ENCODE measurements at places on chromosomes 1 and 21.

- no peak for DNase-seq
These were observed 327.3 kb downstream of the SIPA1L2 start for GRCh38 chr1:232302376-232303221.

DNA sequence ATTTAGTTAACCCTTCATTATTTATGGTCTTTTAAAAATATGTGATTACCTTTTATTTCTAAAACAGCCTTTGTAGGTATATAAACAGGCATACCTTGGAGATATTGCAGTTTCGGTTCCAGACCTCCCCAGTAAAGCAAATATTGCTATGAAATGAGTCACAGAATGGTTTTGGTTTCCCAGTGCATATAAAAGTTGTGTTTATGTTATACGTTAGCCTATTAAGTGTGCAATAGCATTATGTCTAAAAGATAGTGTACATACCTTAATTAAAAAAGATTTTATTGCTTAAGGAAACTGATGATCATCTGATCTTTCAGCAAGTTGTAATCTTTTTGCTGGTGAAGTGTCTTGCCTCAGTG lies 44.1 kb downstream of the XCL2 start:
- no peak for DNase-seq

DNA sequence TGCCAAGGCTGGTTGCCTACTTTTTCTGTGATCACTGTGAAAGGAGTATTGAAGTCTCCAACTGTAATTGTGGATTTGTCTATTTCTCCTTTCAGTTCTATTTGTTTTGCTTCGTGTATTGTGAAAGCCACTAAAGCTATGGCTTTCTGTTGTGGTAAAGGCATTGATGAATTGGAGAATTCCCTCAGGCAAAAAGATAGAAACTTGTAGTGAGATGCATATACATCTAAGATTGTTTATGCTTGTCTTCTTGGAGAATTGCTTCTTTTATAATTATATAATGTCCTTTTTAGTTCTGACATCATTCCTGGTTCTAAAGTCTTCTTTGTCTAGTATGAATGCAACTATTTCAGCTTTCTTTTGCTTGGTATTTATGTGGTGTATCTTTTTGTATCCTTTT lies 36.8 kb downstream of the SWT1 start:
- DNase-seq: no peak

GRCh38 chr1:6783936-6784559 lies 1.2 kb upstream of the CAMTA1 start:
- peak; percentile 31 for DNase-seq

DNA sequence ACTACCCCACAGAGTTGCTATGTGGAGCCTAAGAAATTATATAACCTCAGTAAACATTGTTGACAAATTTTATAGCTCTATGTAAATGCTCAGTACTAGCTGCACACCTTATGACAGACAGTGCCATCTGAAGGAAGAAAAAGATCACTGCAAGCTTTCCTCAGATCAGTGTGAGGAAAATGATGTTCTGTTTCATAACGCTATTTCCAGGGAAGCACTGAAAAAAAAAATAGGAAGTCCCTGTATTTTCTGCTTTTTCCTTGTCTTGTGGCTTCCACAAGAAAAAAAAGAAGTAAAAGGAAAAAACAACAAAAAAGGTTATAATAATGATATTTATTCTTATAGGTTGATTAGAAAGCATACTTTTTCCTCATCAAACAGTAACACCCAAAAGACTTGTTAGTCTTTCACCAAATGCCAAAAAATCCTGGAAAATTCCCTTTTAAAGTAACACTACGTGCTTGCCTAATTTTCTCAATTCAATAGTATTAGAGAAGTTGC lies 23.2 kb downstream of the LYST start:
- no peak for DNase-seq

All from hematopoietic multipotent progenitor cell treated with erythropoietin and hydrocortisone succinate and interleukin-3 and kit ligand, for 15 days (in vitro differentiated cells).